ENCODE measurements at places on chromosomes 2 and 18.

- no peak for DNase-seq
Observed at GRCh38 chr2:15181092-15181745, 379.9 kb downstream of the NBAS start.

GRCh38 chr18:10727477-10727876 is 201.7 kb downstream of the NAPG start:
- no peak for DNase-seq

GRCh38 chr18:7876354-7877104 is 309.4 kb downstream of the PTPRM start:
- DNase-seq, result no peak

DNA sequence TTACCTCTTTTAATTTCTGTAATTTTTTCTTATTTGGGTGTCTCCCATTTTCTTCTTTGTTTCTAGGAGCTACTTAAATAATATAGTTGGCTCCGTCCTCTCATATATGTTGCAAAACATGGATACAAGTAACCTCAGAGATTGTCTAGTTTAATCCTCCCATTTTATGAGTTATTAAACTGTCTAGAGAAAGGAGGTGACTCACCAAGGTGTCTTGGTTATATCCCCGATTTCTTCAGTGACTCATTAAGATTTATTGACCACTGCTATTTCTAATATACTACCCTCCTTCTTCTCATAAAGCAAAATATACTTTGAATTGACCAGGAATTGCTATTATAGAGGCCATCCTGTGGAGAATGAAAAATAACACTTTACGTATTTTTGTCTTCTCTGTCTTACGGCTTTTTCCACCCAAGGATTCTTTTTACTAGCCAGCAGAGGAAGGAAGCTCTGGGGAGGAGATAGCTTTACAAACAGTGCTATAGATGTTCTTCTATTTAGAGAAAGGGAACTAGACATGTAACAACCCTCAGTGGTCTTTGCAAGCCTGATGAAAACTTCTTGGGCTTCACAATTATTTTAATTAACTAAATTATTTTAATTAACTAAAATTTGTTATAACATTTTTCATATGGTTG is 300.4 kb upstream of the TNP1 start:
- no peak for DNase-seq

GRCh38 chr2:50004667-50005066 is 850.4 kb upstream of the FSHR start:
- DNase-seq, result no peak

DNA sequence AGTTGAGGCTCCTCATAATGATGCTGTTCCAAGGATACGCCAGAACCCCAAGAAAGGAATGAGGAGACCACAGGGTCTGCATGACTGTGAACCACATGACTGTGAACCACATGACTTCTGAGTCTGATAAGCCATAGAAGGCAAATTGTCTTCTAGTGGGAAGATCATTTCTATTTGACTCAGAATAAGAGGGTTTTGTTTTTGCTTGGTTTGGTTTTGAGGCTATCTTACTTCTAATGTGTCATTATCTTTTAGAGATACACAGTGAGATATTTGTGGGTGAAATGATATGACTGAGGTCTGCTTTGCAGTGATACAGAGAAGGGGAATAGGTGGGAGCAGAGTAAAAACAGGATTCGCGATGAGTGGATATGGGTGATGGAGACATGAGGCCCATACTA is 28.9 kb upstream of the BCL2L11 start:
- DNase-seq, result no peak

DNA sequence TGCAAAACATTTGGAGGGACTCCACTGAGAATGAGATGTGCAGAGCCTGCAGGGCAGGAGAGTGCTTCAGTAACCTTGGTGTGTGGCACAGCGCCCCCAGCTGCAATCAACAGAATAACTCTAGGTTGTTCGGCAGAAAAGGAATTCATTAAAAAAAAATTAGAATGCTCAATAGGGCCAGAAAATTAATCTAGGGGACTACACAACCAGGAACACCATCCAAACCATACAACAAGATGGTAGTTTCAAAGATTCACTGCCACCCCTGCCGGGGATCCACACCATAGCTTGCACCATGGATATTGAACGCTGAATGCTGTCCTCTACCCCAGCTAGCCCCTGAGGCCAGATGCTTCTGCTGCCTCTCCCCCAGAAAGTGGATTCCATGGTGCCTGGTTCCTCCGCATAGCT is 50.1 kb downstream of the THUMPD2 start:
- no peak for DNase-seq

DNA sequence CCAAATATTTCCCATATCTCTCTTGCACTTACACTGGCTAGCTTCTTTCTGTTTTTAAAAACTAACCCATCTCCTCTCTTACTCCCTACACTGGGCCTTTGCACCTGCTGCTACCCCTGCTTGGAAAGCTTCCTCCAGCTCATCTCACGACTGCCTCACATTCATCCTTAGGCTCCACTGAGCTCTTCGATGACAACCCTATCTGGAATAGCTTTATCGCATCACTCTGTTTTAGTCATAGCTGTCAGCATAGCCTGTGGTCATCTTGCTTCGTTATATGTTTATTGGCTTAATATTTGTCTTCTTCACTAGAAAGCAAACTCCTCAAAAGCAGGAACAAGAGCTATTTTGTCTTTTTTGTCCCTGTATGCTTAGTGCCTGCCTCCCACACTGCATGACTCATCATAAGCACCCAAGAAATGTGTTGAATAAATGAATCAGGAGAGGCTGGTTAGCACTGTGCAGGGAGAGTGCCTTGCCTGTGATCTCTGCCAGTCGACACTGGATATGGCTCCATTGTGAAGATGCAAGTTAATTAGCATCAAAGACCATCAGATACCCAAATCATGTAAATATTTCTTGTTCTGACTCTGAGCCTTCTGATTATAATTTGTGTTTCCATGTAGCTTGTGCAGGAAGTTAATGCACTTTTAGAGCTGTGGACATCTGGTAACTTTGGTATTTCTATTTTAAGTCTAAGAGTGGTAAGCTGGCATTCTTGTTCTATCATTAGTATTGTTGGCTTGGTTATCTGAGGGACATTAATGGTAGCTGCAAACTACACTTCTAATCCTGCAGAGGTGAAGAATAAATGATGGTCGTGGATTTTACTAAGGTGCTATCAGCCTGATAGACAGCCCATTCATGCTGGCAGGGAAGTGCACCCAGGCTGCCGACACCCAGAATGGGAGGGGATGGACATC is 10.3 kb upstream of the DYTN start:
- no peak for DNase-seq

- DNase-seq, result no peak
Observed at GRCh38 chr2:68223419-68223818, 28.9 kb downstream of the PPP3R1 start.

DNA sequence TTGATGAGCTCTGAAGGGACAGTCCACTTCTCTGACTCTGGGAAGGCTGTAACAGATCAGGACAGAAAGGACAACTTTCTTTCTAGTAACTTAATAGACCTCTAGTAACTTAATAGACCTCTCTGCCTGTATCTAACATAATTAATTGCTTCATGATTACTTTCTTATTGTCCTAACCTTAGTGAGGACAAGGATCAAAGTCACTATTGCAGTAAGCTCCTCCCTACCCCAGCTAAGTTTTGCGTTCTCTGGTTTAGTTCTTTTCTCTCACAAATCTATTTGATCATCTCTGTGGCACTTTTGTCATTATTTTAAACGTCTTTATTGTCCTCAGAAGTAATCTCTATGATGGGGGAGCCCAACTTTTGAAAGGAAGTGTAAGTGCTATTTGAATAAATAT is 125.5 kb upstream of the UGP2 start:
- no peak for DNase-seq

DNA sequence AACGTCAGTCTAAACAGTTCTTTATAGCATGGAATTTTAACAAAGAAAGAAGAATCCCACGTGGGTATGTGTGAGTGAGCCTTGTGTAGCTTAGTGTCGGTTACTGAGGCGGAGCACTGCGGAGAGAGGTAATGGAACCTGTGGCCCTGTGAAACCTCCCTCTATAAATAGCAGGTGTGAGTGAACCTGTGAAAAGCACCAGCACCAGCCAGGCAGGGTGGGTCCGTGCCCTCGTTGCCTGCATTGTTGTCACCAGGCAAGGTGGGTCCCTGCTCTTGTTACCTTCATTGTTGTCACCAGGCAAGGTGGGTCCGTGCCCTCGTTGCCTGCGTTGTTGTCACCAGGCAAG is 4.7 kb downstream of the CTDP1 start:
- no peak for DNase-seq

DNA sequence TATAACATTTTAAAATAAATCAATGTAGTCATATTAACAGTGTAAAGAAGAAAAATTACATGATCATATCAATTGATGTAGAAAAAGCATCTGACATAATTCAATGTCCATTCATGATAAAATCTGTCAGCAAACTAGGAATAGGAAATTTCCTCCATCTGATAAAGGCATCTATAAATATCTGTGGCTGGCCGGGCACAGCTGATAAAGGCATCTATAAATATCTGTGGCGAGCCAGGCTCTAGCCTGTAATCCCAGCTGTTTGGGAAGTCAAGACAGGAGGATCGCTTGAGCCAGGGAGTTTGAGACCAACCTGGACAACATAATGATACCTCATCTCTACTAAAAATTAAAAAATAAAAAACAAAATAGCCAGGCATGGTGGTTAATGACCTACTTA is 18.1 kb upstream of the RANBP2 start:
- no peak for DNase-seq

DNA sequence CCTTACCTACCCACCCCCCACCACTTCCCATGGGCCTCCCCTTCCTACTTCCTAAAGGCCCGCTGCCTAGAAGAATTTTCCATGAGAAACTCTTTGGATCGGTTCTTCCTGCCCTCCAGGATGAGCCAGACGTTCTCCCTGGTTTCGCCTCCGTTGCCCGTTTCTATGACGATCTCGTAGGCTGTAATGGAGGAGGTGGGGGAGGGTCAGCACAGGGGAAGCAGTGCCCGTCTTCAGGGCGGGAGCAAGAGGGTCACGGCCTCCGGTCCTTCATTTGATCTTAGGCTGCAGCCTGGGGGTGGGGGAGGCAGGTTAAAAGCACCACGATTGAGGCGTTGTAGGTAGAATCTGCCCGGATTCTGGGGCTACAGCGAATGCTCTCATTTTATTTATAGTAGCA is 172.0 kb downstream of the LOXHD1 start:
- DNase-seq, result no peak

DNA sequence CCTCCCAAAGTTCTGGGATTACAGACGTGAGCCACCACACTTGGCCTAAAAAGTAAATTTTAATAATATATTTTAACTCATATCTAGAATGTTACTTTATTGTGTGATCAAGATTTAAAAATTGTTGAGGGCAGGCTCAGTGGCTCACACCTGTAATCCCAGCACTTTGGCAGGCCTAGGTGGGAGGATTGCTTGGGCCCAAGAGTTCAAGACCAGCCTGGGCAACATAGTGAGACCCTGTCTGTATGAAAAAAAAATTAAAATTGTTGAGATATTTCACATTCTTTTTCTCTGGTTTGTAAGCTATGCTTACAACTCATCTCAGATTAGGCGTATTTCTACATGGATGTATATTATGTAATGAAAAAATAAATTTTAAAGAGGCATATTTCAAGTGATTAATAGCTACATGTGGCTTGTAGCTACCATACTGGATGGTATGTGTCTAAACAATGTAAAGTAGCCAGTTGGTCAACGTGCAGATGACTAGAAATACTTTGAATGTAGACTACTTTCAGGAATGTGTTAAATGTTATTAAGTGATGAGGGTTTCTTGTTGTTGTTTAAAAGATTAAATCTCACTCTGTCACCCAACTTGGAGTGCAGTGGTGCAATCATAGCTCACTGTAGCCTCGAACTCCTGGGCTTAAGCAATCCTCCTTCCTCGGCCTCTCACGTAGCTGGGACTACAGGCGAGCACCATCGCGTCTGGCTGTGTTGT is 5.9 kb downstream of the RAB10 start:
- DNase-seq, result no peak
